ENCODE measurements at places on chromosomes 5 and 9.

DNA sequence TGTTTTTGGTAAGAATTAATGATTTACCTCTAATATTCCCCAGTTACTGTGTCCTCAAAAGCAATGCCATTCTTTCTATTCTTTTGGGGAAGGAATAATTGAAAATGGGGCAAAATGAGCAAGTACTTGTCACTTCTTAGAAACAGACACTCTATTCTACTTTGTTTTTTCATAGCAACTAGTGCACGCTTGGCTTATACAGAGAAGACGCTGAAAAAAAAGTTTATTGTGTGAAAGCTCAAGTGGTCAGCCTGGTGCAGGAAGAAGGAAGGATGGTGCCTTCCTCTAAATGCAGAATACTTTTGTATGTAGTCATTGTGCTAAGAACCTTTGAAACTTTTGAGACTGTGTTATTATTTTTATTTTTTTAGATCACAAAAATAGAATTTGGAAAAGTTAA, 29.6 kb downstream of the ANKDD1B start:
- no peak for DNase-seq

DNA sequence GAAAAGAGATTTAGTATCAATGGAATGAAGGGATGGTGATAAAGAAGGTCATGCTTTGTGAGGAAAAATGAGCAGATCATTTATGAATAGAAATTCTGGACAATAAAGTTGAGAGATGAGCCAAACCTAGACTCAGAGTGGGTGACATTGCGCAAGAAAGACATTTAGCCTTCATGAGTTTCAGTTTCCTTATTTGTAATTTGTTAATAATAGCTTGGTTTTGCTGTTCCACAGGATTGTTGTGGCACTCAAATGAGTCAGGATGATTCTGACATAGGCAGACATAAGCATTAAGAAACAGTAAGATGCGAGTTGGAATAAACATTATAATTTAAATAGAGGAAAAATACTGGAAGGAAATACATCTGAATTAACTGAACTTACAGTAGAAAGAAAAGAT, 34.8 kb downstream of the ITGA2 start:
- DNase-seq: no peak

DNA sequence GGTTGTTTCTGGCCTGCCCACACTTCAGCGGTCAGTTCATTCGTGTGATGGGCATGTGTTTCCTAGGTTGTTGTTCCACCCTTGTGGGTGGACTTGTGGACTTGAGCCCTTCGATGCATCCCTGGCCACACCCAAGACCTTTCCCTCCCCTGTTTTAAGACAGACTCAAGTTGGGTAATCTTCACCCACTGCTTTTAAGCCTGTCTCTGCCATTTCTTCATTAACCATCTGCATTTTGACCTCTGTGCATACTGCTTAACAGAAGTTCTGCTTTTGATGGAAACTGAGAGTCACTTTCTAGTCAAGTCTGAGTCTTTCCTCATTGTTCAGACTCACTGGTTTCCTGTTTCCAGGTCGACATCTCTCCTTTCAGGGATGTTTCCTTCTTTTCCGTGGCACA, 233.7 kb downstream of the ARHGEF28 start:
- DNase-seq: no peak

DNA sequence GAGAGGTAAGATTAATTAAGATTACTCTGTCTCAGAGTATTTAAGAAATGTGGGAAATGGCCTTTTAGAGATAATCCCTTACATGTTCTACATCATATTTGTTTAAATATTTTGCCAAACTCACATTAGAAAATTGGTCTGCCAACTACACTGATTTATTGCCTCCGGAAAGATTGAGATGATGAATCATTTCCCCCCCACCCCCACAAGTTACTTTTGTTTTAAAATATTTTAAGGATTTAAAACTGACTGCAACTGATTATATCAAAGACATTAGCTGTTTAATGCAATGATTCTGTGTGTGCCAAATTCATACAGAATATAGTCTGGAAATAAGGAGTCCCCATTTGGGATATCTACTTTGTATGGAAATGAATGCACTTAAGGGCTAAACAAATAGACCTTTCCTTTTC, 674.4 kb downstream of the PRR16 start:
- DNase-seq: no peak

DNA sequence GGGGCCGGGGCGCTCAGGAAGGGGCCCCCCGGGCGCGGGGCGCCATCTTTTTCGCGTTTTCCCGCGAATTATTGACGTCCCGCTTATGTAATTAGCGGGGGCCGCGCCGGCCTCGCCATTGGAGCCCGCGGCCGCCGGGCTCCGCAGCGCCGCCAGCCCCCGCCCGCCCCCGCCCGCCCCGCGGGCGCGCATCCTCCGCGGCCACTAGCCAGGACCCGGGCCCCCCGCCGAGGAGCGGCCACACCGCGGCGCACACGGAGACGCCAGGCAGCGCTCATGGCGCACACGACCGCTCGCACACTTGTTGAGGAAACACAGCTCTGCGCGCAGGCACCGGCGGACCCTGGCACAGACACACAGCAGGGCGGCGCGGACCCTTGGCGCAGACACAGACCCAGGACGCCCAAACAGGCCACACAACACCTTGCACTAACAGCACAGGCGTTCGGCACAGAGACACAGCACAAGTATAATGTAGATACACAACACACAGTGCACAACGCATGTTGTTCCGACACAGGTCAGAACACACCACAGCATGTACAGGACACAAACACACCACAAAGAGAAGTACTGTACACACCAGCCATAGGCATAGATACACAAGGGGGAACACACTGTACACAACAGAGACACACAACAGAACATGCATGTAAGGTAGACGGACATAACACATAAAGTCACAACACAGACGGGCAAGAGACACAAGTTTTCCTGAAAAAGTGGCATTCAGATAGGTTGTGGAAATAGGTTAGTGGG, 467 bp upstream of the PHF19 start:
- no peak for DNase-seq

DNA sequence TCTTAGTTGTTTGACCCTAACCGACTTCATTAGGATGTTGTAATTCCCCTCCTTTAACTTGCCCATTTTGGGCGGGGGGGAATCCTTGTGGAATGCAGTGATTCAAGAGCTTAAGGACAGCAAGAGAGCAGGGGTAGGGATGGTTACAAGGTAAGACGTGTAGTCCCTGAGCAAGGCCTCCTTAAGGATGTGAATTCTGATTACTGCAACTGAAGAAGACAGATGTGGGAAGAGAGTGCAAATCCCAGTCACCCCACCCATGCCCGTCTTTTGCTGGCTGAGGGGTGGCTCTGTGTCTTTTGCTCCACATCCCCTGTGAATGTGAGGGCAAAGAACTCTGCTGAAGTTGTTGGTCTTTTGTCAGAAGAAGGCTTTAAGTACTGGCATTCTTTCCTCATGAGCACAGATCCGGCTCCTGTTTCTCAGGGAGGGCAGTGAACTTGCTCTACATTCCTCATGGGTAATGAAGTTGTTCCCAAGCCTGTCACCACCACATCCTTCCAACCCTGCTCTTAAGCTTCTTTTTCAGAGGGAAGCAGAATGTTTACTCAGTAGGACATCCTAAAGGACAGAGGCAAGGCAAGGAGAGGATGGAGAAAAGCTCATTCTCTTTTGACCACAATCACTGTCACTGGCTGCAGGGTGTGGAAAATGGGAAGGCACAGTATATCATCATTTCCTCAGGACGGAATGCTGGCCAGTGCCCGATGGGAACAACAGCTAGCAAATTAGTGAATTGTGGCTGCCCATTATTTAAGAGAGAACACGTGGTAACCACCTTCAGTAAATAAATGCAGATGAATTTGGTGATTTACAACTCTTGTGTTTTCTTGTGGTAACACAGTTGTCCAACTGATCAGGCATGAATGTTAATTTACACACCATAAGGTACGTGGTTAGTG, 61.5 kb downstream of the RAI14 start:
- DNase-seq: no peak

DNA sequence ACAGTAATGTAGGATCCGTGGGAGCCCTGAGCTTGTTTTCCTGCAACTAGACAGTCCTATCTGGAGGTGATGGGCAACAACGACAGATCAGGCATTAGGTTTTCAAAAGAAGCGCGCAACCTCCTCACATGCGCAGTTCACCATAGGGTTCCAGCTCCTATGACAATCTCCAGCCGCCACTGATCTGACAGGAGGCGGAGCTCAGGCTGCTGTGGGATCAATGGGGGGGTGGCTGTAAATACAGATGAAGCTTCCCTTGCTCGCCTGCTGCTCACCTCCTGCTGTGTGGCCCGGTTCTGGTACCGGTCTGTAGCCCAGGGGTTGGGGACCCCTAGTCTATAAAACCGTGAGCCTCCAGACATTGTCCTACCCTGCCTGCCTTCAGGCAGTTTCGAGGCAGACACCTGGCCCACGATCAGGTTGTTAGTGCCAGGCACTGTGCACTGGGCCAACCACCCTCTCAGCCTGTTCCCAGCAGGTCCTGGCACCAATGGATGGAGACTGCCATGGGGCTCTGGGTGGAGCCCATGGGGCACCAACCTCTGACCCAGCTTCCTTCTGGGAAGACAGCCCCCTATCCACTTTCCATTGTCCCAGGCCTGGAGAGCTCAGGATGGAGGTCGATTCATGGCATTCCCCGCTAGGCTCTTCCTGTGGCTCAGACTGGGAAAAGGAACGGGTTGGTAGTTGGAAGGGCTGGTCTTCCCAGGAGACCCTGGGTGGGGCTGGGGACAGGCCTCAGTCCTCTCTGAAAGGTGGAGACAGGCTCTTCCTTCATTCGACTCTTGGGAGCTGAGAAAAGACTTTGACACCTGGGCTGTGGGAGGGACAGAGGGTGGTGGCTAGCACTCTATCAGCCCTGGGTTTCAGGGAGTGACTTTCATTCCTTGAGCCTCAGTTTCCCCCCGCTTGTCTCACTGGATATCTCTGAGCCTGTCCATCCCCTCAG, 1.7 kb downstream of the ENDOG start:
- DNase-seq: no peak

- peak; percentile 60 for DNase-seq
These were observed 12.1 kb downstream of the NOTCH1 start for GRCh38 chr9:136533775-136534157.

- DNase-seq: no peak
These were observed 120.6 kb upstream of the ASTN2 start for GRCh38 chr9:117535434-117535833.

- DNase-seq: no peak
These were observed 243.8 kb upstream of the WWC1 start for GRCh38 chr5:168047669-168048111.

DNA sequence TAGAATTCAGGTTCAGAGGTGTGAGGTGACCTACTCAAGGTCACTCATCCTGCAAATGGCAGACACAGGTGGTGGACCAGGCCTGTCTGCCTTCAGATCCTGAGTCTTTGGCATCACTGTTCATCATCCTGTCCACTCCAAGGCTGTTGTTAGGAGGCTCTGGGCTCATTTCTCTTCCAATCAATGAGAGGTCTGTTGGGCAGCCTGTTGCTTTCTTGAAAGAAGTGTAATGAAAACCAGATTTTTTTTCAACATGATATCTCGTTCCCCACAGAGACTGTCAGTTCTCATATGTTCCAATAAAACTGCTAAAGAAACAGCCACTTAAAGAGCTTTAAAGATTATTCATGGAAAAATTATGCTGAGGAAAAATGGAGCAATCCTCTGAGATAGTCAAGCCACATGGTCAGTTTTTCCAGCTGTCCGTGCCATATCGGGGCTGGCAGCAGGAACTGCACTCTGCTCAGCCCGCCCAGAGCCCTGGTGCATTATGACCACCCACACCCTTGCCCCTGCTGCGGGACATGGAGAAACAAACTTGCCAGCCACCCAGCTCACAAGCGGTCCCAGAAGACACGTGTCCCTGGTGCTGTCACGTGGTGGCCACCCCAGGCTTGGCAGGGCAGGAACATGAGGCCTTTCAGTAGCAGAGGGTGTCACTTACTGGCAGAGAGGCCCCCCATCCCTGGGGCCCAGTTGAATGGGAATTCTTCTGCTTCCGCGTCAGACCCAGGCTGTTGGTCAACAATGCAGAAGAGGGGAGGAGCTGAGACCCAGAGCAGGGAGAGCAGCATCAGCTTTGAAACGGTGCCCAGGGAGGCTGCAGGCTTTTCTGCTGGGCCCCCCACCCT, 63.7 kb upstream of the ANGPTL2 start:
- DNase-seq: no peak

- DNase-seq: no peak
These were observed 13.2 kb upstream of the SLC25A48 start for GRCh38 chr5:135821061-135821801.

DNA sequence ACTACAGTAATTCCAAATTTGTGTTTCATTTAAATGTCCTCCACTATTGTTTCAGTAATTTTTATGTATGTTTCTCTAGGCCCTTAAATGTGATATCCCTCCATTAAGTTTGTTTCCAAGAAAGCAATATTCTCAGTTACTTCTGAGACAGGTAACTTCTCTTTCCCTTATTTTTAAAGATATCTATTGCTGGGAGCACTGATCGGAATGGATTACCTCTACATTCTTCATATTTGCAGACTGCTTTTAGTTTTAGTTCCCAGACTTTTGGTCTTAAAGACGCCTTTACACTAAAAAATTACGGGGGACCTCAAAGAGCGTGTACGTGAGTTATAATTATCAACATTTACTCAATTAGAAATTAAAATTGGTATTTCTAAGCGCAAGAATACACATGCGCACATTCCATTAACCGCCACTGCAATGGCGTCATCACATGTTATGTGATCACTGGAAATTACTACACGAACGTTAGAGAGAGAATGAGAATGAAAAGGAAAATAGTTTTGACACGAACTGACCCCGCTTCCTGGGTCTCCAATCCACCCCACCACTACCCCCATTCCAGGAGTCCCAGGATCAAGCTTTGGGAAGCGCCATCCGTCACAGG, 519 bp upstream of the RAD50 start:
- no peak for DNase-seq

GRCh38 chr5:78604689-78605285, 43.8 kb downstream of the LHFPL2 start:
- no peak for DNase-seq

DNA sequence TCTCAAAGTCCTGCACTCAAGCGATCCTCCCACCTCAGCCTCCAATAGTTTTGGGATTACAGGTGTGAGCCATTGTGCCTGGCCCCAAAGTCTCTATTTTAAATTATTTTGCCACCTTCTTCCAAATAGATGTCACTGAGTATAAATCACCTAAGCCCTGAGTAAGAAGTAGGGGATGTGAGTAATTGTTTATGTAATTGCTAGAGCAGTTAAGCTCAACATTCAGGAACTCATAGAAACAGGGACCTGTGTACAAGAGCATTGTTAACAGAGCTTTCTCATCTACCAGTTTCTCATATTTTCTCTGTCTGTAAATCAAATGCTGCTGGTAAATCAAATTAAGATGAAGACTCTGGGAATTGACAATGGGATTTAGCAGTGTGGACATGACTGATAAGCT, 26.3 kb downstream of the CDK7 start:
- DNase-seq: no peak
